ENCODE measurements at places on chromosomes 6 and 20.

DNA sequence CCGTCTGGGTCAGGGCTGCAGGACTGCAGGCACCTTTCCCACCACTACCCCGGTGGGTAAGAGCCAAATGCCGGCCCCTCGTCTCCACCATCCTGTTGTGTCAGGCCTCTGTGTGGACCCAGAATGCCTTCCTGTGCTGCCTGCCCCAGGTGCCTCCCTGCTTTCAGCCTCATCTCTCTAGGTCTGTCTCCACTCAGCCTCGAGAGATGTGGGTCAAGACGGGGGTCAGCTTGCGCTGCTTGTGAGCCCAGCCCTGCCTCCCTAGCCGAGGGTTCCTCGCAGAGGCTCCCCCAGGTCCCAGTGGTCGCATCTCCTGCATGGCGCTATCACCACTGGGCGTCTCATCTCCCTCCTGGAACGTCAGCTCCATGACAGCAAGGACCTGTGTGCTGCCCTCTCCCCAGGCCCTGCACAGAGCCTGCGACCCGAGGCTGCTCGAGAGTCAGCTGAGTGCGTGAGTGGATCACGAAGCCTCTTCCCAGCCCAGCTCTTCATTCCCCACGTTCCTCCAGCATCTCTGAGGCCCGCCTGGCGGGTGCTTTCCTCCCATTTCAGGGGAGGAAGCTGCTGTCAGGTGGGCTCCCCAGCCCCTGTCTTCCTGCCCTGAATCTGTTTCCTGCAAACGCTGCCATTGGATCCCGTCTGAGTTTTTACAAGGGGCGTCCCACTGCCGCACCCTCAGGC, 38.7 kb upstream of the ZBP1 start:
- DNase-seq: no peak

GRCh38 chr6:14641423-14642135, 524.0 kb downstream of the CD83 start:
- no peak for DNase-seq

DNA sequence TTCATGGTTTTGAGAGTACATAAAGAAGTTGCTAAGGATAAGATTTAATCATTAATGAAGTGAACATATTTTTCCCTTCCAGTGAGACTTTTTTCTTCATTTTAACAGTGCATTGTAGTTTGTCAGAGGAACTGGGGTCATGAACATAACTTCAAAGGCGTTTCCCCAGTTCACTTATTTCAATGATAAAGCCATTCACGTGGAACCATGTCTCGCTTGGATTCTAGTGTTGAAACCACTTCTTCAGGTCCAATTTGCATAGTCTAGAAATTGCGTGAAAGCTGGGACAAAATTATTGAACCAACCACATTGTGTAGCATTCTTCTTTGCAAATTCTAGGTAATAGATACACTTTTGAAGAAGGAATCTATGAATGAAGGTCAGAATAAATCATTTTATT, 197.0 kb downstream of the CLIC5 start:
- DNase-seq: no peak

- DNase-seq: no peak
Measured at GRCh38 chr6:11922901-11923300, 89.2 kb upstream of the HIVEP1 start.

- DNase-seq: no peak
Measured at GRCh38 chr20:61126369-61127195, 125.5 kb upstream of the CDH4 start.

DNA sequence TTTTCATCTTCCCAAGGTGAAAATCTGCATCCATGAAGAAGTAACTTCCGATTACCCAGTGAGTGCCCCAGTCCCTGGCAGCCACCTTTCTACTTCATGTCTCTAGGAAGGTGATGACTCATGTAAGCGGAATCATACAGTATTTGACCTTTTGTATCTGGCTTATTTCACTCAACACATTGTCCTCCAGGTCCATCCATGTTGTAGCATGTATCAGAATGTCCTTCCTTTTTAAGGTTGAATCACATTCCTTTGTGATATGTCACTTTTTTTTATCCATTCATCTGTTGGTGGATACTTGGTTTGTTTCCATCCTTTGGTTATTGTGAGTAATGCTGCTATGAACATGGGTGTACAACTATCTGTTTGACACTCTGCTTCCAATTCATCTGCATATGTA, 176.3 kb upstream of the CDYL start:
- no peak for DNase-seq

DNA sequence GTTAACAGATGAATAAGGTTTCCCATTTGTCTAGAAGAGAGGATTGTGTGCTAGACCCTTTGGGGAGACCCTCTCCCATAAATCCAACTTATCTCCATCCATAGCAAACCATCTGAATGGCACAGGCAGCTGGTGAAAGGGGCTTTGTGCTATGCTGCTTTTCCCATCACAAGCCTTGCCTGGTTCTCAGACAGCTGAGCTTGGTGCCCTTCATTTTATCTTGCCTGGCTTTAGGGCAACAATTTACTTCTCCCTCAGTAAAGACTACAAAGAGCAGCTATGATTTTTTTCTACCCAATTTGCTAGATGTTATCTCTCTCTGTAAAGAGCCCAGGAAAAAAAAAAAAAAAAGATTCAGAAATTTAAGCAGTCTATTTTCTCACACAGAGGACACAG, 117.0 kb upstream of the COL21A1 start:
- no peak for DNase-seq

GRCh38 chr6:21501815-21502214, 91.7 kb upstream of the SOX4 start:
- no peak for DNase-seq

DNA sequence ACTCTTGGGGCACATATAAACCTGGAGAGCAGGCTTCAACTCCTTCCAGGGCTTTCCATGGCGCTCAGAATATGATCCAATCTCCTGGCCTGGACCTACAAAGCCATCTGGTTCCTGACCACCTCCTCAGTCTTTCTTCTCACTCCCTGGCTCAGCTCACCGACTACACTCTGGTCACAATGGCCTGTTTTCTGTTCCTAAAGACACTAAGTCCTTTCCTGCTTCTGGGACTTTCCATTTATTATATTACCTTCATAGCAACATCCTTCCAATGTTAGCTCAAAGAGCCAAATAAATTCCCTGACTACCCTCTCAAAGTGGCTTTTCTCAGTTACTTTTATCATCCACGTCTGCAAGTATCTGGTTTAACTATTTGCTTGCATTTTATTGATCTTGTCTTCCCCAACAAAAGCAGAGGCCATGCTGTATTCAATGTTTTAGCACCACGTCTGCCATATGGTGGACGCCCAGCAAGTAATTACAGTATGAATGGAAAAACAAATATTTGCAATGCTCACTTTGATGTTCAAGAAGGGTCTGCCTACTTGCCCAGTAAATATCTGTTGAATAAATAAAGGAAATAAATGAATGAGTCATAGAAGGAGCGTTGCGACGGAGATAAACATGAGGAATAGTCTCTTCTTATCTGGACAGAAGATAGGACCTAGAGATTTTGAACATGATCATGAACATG, 328.4 kb downstream of the ESR1 start:
- no peak for DNase-seq

GRCh38 chr6:84082689-84083265, 49.2 kb downstream of the MRAP2 start:
- DNase-seq: no peak

DNA sequence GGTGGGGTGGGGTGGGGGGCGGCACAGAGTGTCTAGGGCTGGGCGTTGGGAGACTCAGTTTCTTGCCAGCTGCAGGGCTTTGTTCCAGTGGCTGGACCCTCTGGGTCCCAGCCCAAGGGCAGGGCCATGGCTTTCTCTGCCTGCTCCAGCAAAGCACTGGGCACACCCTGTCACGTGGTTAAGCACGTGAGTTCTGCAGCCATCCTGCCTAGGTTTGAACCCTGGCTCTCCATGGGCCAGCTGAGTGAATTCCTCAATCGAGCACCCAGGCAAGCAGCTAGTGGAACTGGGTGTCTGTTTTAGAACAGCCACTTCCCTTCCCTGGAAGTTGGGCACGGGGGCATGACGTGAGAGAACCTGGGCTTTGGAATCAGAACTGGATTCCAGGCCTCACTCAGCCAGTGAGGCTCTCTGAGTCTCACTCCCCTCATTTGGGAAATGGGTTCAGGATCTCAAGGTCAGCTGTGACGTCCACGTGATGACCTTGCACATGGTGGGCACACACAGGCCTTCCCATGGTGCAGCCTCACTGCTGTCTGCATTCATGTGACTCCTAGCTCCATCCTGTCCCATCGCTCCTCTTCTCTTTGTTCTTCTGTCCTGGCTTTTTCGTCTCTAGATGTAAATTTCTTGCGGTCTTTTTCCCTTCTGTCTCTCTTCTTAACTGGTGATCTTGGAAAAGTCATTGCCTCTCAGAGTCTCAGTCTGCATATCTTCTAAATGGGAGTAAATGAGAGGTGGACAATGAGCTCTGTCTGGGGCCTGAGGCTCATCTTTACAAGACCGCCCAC, 45.9 kb downstream of the NOL4L start:
- DNase-seq: peak; percentile 55

DNA sequence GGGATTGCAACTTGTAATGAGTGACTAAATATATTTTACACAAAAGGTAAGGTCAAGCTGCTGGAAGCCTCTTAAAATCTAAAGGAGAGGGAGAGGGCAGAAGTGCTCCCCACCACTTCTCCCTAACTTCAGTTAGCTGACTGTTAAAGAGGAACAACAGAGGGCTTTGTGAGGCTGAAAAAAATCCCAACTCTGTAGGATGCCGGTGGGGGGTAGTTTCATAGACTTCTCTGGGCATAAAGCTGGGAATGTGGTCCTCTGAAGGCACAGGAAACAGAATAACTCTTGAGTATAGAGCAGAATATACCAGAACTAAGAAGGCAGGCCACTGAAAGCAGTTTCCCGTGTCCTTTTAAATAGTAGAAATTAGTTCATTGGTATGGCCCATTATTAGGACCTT, 71.6 kb downstream of the KIF6 start:
- no peak for DNase-seq

DNA sequence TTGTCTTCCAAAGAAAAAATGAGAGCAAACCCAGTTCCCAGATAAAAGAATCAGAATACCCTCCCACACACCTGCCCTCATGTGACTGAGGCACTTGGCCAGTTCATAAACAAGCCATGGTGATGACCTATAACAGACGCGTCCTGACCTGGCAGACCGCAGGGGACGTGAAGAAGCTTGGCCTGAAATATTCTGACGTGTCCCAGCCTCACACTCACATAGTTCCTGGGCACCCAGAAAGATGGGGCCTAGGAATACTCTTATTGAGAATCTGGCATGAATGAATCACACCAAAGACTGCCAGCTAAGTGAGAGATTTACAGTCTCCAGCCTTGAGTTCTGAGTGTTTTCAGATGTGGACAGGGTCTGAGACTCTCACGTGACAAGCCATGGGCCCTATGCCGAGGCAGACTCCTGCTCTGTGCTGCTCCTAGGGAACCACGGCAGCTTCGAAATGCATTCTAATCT, 17.2 kb upstream of the MAP3K4 start:
- DNase-seq: no peak

GRCh38 chr6:3910106-3910663, 61.0 kb downstream of the FAM50B start:
- no peak for DNase-seq

DNA sequence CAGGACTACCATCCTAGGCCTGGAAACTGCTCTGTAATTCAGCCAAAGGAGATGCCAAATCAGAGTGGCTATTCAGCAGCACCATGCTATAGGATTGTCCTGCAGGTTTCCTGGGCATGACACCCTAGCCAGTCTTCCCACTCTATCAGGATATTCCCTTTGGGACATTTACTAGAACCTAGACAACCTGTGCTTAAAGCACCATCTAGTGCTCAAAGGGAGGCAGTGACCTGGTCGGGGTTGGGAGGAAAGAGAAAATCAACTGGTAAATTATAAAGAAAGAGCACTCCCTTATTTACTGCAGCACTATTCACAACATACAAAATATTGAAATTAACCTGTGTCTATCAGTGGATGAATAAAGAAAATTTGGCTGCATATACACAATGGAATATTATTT, 67.2 kb upstream of the SMLR1 start:
- DNase-seq: no peak

DNA sequence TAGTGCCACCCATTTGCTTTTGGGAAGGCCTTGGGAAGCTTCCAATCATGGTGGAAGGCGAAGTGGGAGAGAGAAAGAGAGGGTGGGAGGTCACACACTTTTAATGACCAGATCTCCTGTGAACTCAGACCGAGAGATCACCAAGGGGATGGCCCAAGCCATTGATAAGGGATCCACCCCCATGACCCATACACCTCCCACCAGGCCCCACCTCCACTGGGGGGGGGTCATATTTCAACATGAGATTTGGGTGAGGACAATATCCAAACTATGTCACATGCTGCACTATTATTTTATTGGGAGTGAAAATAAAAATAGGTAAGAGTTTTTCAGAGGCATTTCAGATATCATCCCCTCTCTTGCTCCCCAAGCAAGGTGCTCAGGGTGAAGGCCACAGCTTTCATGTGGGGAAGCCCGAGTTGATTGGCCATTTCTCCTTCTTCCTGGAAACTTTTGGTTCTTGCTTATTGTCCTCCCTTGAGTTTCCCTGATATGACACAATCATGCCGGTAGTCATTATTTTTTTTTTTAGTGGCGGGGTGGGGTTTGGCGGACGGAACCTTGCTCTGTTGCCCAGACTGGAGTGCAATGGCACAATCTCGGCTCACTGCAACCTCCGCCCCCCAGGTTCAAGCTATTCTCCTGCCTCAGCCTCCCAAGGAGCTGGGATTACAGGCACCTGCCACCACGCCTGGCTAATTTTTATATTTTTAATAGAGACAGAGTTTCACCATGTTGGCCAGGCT, 15.2 kb downstream of the GMPR start:
- no peak for DNase-seq

GRCh38 chr6:193773-194310, 98.4 kb upstream of the DUSP22 start:
- peak; percentile 55 for DNase-seq

DNA sequence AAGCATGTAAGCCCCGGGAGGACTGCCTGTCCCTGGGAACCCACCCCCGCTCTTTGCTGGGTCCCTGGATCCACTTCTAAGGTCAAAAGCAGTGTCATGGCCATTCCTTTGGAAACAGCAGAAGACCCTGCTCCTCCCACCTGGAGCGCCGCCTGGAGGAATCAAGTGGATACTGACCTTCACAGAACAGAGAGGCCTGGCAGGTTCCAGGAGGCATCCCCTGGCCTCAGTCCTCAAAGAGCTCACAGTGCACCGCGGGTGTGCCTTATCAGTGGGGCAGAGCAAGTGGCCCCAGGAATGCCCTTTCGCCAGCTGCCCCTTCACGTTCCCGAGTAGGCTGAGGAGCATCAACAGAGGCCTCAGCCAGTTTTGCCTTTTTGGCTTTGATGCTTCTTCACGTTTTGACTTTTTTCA, 11.1 kb upstream of the SLC4A11 start:
- DNase-seq: no peak

DNA sequence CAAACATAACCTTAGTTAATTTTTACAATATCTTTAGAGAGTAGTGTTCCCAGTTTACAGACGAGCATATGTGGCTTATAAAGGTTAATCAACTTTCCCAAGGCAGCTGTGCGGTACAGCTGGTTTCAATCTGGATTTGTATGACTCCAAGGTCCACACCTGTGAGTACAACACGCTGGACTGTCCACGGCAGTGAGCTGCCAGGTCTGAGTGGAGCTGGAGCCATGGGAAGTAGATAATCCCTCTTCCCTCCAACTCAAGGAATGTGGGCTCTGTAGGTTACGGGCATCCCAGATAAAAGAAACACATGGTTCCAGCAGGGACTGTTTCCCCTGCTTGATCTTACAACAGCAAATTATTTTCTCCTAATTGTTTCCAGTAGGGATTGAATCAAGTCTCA, 102.2 kb downstream of the SOD2 start:
- DNase-seq: no peak

- DNase-seq: no peak
Measured at GRCh38 chr6:37980222-37980595, 160.7 kb downstream of the ZFAND3 start.
